ENCODE measurements at places on chromosomes 4 and X. TPM values are rescaled to one million over a fixed set of nuclear protein-coding genes. Genes with fewer than 3 reads are reported as not detected.

The CTAG2 gene
- total RNA-seq = not detected

DNA sequence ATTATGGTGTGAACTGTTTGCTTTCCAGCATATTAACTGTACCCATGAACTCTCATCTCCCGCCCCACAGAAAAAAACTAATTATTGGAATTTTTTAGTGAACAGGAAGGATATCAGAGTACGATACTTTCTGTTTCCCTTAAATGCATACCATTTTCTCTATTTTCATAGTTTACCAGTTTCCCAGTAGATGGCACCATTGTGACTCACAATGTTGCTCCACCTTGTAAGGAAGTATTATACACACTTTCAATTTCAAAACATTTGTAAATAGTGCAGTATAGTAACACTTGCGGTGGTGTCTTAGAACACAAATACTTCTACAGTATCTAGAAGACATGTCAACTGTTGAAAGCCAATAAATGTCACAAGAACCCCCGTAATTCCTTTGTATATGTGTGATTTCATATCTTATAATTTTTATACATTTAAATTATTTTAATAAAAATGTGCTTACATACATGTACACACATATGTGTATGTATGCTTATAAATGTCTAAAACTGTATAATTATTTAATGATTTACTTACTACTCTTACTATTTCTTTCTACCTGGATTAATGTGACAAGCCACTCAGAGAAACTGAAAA, 167.3 kb downstream of the SLIT2 start:
- H3K4me1 ChIP-seq = no peaks in the 10 kb centered on the region

DNA sequence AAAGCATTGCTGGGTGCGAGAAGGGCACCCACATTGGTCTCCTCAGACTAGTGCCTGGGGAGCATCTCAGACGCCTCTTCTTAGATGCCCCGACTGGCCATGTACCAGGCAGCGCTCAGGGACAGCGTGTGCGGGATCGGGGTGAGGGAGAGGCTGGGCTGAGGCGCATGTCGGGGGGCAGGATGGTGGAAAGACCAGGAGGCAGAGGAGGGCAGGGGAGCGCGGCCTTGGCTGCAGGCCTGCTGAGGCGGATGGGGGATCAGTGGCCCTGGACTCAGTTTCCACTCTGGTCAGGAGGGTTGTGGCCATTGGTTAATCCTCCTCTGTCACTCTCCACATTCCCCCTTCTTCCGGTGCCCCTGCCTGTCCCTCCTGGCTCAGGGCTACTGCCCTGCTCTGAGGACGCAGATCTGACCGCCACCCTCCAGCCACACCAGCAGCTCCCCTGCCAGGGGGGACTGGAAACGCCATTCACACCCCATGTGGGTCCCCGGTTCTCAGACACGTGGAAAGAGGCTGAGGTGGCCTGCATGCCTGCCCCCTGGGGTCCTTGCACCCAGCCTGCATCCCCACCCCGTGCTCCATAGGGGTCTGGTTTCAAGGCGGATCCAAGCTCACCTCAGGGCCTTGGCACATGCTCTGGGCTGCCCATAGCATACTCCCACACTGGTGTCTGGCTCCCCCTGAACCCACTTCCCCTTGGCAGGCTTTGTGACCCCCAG, 105.9 kb downstream of the CPZ start:
- no peaks in the 10 kb centered on the region for H3K4me1 ChIP-seq
- H3K27ac ChIP-seq = no peak overlapping the region
- H3K36me3 ChIP-seq = no peaks in the 10 kb centered on the region
- no peak overlapping the region for H3K4me3 ChIP-seq

GRCh38 chr4:38529189-38530115, 134.5 kb upstream of the KLF3 start:
- no peaks in the 10 kb centered on the region for H3K36me3 ChIP-seq
- H3K27ac ChIP-seq = peak overlapping the region; percentile 3
- no peak overlapping the region for H3K4me3 ChIP-seq
- H3K27me3 ChIP-seq = no peaks in the 10 kb centered on the region
